ENCODE measurements at places on chromosomes 4 and X.

DNA sequence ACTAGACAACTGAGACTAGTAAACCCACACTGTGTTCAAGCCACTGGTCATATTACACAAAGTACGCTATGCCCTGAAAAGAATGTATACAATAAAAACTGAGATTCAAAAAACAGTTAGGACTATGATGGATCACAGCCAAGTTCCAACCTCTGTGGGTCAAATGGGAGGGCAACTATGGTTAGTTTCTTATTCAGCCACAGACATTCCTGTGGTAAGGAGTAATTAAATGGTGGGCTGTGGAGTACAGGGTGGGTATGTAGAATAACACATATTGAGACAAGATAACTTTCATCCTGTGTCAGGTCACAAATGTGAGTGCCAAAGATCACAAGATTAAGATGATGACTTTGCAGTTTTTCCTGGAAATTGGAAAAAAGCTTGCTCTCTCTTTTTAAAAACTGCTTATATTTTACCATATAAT lies 167.2 kb downstream of the NPNT start:
- peak; percentile 3 for DNase-seq

DNA sequence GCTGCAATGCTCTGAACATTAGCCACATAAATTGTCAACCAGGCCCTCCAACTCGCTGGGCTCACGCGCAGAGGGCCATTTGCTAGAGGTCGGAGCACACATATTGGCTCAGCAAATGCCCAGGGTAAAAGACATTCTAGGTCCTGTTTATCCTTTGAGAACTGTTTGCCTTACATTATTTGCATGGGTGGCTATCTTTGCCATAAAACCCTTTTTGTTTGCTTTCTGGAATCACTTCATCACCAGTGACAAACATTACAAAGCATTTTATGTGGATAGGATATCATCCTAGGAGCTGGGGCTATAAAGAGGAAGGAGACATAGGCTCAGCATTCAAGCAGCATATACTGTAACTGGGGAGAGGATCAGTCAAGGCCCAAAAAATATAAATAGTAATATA lies 149.2 kb upstream of the RAI2 start:
- no peak for DNase-seq

DNA sequence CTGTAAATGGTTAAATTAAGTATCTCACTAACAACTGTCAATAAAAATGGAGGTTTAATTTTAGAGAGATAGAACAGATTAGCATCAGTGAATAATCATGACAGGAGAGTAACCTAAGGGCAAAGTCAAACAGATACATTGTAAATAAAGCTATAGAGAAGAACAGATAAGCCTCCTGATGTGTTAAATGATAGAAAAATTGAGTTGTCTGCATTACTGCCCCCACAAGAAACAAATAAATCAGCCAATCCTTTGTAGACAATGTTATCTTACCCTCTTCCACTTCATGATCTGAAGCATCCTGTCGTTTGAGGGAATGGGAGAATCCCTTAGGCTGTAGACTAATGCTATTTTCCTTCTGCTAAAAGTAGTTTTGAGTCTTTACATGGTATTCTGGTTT lies 147.8 kb downstream of the PCDH18 start:
- DNase-seq: no peak

DNA sequence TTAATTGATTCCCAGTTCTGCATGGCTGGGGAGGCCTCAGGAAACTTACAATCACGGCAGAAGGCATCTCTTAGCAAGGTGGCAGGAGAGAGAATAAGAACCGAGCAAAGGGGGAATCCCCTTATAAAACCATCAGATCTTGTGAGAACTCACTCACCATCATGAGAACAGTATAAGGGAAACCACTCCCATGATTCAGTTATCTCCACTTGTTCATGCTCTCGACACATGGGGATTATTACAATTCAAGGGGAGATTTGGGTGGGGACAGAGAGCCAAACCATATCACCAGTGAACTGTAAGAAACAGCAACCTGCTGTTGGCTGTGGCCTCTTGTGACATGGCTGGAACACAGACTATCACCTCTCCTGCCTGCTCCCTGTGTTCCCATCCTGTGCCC lies 7.1 kb upstream of the CYTL1 start:
- peak; percentile 51 for DNase-seq

GRCh38 chr4:88422403-88422802 lies 34.5 kb upstream of the HERC5 start:
- no peak for DNase-seq

DNA sequence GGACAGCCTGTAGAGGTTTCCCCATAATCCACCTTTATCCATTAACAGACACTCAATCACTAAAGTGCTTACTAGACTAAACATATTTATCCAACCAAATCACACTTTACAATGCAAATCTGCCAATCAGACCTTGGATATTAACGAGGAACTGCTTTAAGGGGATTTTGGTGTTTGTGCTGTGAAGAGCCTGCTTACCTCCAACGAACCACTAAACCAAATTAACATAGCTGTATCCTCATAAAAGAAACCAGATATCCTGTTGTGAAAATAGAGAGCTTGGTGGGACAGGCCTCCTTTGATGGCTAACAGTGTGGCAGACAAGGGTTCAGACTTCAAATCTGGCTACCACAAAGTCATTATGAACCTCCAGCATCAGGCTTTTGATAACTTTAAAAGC lies 252.6 kb upstream of the HAND2 start:
- no peak for DNase-seq

DNA sequence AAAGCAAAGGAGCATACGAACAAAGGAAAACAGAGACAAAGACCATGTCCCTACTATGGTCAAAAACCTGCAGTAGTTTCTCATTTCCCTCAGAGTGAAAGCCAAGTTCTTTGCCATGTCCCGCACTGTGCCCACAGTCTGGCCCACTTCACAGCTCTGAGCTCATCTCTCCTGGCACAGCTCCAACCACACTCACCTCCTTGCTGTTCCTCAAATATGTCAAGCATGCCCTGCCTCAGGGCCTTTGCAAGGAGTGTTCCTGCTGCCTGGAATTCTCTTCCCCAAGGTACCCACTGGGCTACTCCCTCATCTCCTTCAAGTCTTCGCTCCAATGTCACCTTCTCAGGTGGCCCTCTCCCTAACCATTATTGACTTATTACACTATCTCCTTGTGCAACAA lies 72.1 kb downstream of the COX18 start:
- no peak for DNase-seq

DNA sequence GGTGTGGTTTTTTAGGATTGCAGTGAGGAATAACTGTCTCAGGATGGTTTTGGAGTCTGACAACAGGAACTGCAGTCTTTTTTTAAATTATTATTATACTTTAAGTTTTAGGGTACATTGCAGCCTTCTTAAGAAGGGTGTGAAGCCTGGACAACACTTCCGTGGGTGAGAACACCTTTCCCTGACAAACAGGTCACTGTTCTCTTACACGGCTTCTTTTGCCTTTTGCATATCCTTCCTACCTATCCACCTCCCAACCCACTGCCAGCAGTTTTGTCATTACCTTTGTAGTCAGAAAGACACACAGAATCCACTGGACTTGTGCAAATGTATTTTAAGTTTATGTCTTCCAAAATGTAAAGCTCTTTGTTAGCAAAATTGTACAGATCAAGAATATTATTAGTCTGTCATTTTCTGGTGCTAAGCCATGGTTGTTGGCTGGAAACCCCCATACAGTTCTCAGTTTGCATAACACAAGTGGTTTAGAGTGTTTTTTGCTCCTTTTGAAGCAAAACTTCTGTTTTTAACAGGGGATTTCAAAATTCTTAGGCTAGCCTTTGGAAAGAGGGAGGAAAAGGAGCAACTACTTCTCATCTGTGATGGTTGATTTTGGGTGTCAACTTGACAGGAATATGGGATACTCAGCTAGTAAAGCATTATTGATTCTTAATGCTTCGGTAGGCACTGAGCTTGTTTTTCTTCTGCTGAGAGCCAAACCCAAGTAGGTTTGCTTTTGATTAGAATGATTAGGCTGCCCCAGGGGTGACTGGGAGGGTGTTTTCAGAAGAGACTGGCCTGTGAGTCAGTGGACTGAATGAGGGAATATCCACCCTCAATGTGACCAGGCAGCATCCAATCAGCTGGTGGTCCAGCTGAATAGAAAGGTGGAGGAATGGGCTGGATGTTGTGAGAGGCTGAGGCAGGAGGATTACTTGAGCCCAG lies 29.4 kb upstream of the KLHL2 start:
- DNase-seq: no peak

DNA sequence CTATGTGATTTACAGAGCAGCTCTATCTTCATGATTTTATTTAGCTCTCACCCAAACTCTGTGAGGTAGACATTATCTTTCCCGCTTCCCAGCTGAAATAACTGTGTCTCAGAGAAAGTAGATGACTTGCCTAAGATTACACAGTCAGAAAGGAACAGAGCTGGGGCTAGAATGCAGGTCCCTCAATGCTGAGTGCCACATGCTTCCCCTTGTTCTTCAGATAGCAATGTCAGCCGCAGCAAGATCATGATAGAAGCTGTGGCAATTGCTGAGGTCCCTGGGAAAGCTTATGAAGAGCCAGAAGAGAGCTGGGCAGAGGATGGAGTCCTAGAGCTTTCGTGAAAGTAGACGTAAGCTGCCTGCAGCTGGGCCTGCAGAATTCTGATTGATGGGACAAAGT lies 11.1 kb upstream of the GABRE start:
- DNase-seq: no peak

DNA sequence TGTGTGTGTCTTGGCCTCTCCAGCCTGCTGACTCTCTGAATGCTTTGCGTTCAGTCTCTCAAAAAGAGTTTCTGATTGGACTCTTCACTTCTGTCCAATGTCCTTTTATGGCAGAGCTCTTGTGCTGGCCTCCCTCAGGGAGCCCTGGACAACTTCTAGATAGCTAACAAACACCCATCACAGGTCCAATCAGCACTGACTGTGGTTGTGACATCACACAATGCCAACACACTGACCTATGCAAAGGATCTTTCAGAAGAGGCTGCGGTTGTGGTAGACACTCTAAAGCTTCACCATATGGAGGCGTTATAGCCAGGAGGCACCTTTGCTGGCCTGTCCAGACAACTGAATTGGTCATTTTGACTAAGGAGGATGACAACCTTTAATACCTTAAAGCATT lies 53.8 kb upstream of the LSM6 start:
- no peak for DNase-seq

DNA sequence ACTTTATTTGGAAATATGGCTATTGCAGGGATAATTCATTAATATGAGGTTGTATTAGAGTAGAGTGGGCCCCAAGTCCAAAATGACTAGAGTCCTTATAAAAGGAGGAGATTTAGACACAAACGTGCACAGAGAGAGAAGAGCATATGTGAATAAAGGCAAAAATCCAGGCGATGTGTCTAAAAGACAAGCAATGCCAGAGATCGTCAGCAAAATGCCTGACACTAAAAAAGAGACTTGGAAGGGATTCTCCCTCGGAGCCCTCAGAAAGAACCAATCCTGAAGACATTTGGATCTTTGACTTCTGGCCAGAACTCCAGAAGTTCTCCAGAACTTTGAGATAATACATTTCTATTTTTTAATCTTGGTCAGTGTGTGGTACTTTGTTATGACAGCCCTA lies 472.1 kb downstream of the NLGN4X start:
- DNase-seq: no peak

- no peak for DNase-seq
Observed at GRCh38 chrX:100913111-100913510, 15.6 kb downstream of the XKRX start.

DNA sequence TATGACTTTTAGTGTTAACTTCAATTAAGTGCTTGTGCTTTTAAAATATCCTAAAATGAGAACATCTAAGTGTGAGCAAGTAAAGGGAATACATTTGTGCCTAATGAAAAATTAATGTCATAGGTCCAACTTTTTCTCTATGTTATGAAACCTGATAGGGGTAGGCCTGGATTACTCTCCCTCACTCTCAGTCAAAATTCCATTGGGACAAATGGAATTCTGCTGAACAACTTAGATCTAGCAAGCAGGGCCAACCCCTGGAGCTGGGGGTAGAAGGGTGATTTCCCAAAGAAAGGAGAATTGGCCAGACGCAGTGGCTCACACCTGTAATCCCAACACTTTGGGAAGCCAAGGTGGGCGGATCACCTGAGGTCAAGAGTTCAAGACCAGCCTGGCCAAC lies 67.4 kb downstream of the EDNRA start:
- no peak for DNase-seq

DNA sequence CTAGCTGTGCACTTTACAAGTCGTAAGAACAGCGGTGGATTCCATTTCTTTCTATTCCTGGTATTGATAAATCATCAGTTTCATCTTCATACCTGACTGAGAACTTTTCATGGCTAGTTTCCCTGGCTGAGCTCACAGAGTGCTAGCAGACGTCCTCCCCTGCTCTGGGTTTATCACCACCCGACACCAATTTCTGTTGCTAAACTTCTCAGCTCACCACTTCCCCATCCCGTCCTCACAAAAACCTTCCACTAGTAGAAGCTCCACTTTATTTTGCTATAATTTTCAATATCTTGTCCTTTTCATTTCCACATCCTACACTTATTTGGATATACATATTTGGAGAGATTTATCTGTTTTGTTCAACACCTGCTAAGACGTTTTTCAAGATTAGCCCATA lies 869.4 kb upstream of the FRG1 start:
- no peak for DNase-seq

GRCh38 chr4:35934320-35934981 lies 309.9 kb downstream of the ARAP2 start:
- DNase-seq: peak; percentile 38
